ENCODE measurements at places on chromosomes 6 and 20.

- no peak for DNase-seq
Measured at GRCh38 chr6:163466839-163467390, 52.4 kb downstream of the QKI start.

GRCh38 chr6:169157197-169158148 is 96.2 kb downstream of the THBS2 start:
- DNase-seq = no peak

DNA sequence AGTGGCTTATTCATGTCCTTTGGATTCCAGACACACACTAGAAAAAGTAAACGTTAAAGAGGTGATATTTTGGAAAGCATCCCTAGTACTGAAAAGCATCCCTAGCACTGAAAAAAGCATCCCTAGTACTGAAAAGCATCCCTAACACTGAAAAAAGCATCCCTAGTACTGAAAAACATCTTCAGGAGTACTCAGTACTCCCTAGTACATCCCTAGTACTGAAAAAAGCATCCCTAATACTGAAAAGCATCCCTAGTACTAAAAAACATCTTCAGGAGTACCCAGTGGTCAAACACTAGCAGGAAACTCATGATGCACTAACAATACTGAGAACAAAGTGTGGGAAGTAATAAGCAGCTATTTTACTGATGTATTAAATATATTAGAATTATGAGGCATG is 45.6 kb upstream of the SAMHD1 start:
- DNase-seq = no peak

- no peak for DNase-seq
Measured at GRCh38 chr6:105226598-105227294, 46.9 kb upstream of the POPDC3 start.

- DNase-seq = no peak
Measured at GRCh38 chr6:166156942-166157341, 10.7 kb downstream of the TBXT start.

- DNase-seq = no peak
Measured at GRCh38 chr20:31922181-31922580, 29.7 kb downstream of the PDRG1 start.

GRCh38 chr20:50663095-50663821 is 28.1 kb downstream of the RIPOR3 start:
- no peak for DNase-seq
